ENCODE measurements at places on chromosomes 13 and 19. TPM values are rescaled to one million over a fixed set of nuclear protein-coding genes. Genes with fewer than 3 reads are reported as not detected.

ANGPTL4 gene
- 0.59 TPM for total RNA-seq

FLT1 gene
- 0.25 TPM for total RNA-seq

ZNF304 gene
- 10.9 TPM for total RNA-seq

KLK12 gene
- not detected for total RNA-seq

SIGLEC14 gene
- total RNA-seq: not detected

SRRM5 gene
- 0.12 TPM for total RNA-seq

EDNRB gene
- total RNA-seq: 0.15 TPM

LIG4 gene
- total RNA-seq: 10.8 TPM

SIGLEC8 gene
- total RNA-seq: not detected

HOMER3 gene
- total RNA-seq: 28.1 TPM

ZNF490 gene
- total RNA-seq: 9.3 TPM

SULT2A1 gene
- total RNA-seq: not detected

GAS6 gene
- 0.10 TPM for total RNA-seq

C19orf38 gene
- not detected for total RNA-seq

KLK4 gene
- 0.48 TPM for total RNA-seq

KEAP1 gene
- 50.5 TPM for total RNA-seq

ZNF813 gene
- total RNA-seq: 7.3 TPM

CPAMD8 gene
- total RNA-seq: 0.34 TPM

BST2 gene
- total RNA-seq: 19.9 TPM

TMEM221 gene
- total RNA-seq: not detected

ZNF709 gene
- 10.6 TPM for total RNA-seq

CLDND2 gene
- not detected for total RNA-seq

ZNF444 gene
- 19.8 TPM for total RNA-seq

KLK7 gene
- total RNA-seq: not detected

KCNN1 gene
- not detected for total RNA-seq

TMEM238 gene
- total RNA-seq: 0.14 TPM

TEX29 gene
- not detected for total RNA-seq

CUL4A gene
- 67.4 TPM for total RNA-seq

TMEM91 gene
- 1.6 TPM for total RNA-seq

TJP3 gene
- not detected for total RNA-seq

MYH14 gene
- 25.5 TPM for total RNA-seq

TNFSF11 gene
- not detected for total RNA-seq

C1QTNF9B gene
- not detected for total RNA-seq

SHD gene
- 97.9 TPM for total RNA-seq

EFNB2 gene
- total RNA-seq: 18.0 TPM

CNFN gene
- not detected for total RNA-seq

TMEM143 gene
- total RNA-seq: 2.8 TPM

PSG2 gene
- total RNA-seq: not detected

PTGIR gene
- total RNA-seq: not detected

VSTM2B gene
- total RNA-seq: not detected

SCAMP4 gene
- total RNA-seq: 29.2 TPM

ZNF320 gene
- 15.3 TPM for total RNA-seq

C13orf42 gene
- not detected for total RNA-seq

SPACA4 gene
- not detected for total RNA-seq

GPR183 gene
- not detected for total RNA-seq

PSG6 gene
- not detected for total RNA-seq
